NCI-H2107 (cell line): ENCODE measurements at places on chromosomes 6 and 20.

DNA sequence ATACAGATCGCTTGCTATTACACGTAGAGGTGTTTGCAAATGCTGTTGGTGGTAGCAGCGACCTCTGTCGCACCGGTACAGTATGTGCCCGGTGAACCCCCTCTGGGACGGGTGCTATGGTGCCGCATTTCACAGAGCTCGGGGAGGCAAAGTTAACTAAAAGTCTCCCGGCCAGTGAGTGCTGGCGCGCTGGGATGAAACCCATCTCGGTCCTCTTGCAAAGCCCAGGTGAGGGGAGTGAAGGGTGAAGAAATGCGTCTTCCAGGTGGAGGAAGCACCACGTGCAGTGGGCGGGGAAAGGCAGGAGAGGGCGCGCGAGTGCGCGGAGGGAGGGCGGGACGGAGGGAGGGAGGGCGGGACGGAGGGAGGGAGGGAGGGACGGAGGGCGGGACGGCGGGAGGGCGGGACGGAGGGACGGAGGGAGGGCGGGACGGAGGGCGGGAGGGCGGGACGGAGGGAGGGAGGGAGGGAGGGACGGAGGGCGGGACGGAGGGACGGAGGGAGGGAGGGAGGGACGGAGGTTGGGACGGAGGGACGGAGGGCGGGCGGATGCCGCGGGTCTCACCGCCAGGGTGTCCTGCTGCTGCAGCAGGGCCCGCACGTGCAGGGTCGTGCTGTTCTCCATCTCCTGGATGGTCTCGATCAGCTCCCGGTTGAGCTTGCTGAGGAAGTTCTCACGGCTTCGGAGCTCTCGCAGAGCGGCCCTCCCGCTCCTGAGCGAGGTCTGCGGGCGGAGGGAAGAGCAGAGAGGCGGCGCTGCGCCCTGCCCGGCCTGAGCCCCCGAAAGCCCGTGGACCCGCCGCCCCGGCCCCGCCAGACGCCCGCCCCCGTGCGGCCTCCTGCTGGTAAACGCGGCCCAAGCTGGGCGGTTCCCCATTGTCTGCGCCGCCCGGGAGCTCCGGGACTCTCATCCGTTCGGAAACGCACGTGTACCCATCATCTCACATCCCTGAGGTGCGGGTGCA, 11.7 kb downstream of the C20orf96 start:
- DNase-seq: no peak

DNA sequence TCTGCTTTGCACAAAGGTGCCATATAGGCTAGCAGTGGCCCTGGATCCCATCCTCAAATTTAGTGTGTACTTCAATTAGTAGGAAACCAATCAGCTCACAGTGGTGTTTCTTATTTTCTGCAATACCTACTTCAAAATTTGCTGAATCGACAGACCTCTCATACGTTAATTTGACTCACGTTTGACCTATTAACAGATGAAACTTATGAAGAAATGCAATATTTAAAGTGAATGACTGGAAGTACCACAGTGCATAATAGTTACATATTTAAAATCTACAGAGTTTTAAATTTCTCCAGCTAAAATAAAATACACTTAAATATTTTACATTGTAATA, 47.6 kb upstream of the MCM9 start:
- no peak for DNase-seq

GRCh38 chr20:57698116-57698866, 11.5 kb downstream of the PMEPA1 start:
- DNase-seq: no peak

GRCh38 chr6:36508532-36508931, 38.7 kb downstream of the STK38 start:
- DNase-seq: no peak

- no peak for DNase-seq
Observed at GRCh38 chr20:50540620-50541605, 30.7 kb downstream of the PTPN1 start.

- DNase-seq: no peak
Observed at GRCh38 chr20:50089140-50089786, 23.7 kb downstream of the UBE2V1 start.

DNA sequence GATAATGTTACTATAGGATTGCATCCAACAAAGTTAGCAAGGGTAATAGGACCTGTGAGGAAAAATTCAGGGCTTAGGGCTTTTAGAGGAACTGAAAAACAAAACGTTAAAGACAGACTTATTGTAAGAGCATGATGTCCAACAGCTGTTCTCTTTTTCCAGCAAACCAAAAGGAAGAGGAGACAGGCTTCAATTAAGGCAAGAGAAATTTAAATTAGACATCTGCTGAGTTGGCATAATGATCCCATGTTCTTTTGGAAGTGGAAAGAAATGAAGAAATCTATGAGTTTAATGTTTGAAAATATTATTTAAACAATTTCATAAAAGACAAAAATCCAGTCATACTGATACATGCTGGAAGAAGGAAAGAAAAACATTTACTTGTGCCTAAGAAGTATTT, 95.7 kb upstream of the HMGCLL1 start:
- no peak for DNase-seq

- no peak for DNase-seq
Observed at GRCh38 chr6:117440706-117441525, 15.2 kb upstream of the ROS1 start.

- DNase-seq: no peak
Observed at GRCh38 chr6:1817033-1817761, 207.5 kb downstream of the FOXC1 start.

- DNase-seq: no peak
Observed at GRCh38 chr6:87534377-87535047, 55.3 kb downstream of the RARS2 start.

- no peak for DNase-seq
Observed at GRCh38 chr6:138264372-138264880, 46.1 kb upstream of the PBOV1 start.

DNA sequence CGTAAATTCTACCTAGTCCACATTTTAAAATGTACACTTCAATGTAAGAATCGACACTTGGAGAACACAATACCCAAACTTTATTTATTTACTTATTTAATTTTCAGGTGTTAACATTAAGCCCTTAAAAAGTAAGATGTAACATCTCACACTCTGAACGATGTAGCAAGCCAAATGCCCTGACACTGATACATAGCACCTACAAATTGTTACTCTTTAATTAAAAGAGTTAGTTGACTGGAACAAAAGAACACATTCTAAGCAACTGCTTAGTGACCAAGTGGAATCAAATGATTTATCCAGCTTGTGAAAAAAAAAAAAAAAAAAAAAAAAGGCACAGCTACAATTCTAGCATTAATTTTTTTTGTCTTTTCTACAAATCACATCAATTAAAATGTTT, 292.1 kb upstream of the THEMIS start:
- DNase-seq: no peak

- DNase-seq: no peak
Observed at GRCh38 chr20:39773380-39774000, 811.3 kb downstream of the DHX35 start.

- DNase-seq: no peak
Observed at GRCh38 chr20:36856691-36857635, 19.0 kb upstream of the TLDC2 start.

GRCh38 chr6:146423452-146423851, 120.2 kb upstream of the RAB32 start:
- DNase-seq: no peak

DNA sequence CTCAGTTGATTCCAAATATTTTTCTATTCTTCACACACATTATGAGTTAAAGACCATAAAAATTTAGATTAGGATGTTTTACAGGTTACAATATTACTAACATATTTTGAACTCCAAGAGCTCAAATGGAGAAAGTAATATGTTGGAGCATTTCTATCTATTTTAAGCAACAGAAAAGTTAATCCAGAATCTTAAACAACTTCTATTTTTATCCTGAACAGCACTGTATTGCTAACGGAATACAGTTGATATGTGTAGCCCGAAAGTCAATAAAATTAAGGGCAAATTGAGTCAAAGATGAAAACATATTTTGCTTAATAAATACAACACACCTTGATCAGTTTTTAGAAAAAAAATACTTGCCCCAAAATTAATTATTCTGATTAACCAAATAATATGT, 97.4 kb downstream of the ME1 start:
- DNase-seq: no peak

DNA sequence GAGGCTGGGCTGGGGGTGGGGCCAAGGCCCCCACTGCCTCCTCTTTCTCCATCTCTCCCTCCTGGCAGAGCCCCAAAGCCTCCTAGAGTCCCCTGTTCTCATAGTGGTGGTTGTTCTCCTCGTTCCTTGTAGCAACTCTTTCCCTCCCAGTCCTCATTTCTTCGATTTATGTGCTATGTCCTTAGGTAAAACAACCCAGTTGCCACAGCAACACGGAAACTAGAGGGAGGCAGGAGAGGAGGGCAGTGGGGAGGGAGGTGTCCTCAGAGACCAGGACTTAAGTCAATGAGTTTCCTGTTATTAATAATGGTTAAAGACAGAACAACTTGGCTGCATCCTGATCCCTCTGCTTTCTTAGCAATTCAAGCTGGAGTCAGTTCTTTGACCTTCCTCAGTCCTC, 161.0 kb downstream of the INSM1 start:
- DNase-seq: no peak

DNA sequence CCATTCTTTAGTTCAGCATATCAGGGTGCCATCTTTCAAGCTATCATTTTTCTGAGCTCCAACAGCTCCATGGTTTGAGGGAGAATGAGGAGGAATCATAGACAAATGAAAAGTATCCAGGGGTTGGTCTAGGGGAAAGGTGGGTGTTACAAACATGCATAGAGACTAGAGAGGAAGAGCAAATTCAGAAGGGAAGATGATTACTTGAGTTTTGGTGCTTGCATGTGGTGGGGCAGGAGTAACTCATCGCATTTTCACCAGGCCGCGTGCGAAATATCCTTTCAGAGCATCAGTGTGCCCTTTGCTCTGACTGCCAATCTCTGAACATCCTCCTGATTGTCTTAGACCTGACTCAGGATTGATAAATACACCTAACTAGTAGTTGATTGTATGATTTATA, 7.7 kb upstream of the BICRAL start:
- DNase-seq: no peak

GRCh38 chr6:106533054-106533453, 96.2 kb downstream of the RTN4IP1 start:
- no peak for DNase-seq

DNA sequence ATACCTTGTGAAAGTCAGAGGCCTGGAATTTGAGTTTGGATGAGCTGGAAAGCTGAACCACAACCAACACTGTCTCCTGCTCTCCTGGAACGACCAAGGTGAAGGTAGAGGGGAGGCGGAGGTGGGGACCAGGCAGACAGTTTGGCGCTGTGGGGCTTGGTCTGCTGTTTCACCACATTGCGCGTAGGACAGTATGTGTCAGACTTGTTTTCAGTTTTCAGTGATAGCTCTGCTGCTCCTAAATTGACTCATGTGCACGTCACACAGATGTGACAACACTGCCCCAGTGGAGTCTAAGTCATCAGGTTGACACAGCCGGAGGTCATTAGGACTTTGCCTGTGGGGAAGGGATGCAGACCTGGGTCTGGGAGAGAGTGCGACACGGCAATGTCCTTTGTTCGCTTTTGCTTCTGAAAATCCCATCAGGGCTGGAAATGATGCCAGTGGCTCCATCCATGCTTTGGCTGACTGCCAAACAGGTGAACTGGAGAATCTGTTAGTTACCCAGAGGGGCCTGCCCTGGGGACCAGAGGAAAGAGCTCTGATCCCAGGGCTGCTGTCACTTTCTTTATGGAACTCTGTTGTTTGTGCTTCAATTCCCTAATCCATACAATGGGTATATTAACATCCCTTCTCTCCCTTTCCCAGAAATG, 255.5 kb downstream of the CDC5L start:
- DNase-seq: no peak

- no peak for DNase-seq
Observed at GRCh38 chr6:13012977-13013680, 296.6 kb downstream of the PHACTR1 start.

GRCh38 chr6:139732451-139732850, 358.0 kb upstream of the CITED2 start:
- no peak for DNase-seq
